ENCODE measurements at places on chromosomes 5 and 9.

DNA sequence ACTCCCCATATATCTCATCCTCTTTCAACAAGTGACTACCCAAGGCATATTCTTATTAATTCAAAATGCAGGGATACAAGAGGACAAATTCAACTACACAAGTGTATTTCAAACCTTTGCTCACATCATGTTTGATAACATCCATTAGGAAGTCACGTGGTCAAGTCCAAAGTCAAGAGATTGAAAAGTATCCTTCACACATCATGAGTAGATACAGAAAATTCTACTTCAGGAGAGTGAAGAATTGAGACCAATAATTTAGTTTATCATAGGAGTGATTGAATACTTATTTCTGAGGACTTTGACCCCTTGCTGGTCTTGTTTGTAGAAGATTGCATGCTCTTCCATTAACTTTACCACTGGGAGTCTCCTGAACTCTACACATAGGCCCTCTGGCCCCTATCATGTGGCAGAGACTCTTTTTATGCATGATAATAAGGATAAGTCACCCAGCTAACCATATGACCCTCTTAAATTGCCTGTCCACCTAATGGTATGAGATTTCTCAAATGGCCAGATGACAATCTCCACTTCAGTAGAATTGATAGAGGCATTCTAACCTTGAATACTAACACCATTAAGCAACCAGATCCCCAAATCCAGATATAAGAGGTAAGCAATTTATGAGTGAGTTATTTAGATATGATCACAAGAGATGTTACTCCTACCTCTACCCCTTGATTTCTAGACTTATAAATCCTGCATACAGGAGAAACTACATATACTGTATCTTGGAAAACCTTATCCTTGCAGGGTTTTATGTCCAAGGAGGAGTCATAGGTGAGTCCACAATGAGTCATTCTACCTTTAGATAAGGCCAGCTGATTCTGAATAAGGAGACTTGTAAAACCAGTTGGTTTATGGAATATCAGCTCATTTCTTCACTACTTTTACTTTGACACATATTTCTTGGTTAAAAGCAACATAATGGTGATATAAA, 26.6 kb upstream of the SLC46A2 start:
- DNase-seq, result no peak

- DNase-seq, result no peak
These were observed 8.6 kb downstream of the TMEM252 start for GRCh38 chr9:68532131-68532530.

GRCh38 chr9:8366161-8366926, 566.8 kb upstream of the DMAC1 start:
- no peak for DNase-seq

- no peak for DNase-seq
These were observed 21.9 kb upstream of the KCNMB1 start for GRCh38 chr5:170411100-170411499.

- no peak for DNase-seq
These were observed 121.3 kb downstream of the LHFPL2 start for GRCh38 chr5:78527054-78527859.

DNA sequence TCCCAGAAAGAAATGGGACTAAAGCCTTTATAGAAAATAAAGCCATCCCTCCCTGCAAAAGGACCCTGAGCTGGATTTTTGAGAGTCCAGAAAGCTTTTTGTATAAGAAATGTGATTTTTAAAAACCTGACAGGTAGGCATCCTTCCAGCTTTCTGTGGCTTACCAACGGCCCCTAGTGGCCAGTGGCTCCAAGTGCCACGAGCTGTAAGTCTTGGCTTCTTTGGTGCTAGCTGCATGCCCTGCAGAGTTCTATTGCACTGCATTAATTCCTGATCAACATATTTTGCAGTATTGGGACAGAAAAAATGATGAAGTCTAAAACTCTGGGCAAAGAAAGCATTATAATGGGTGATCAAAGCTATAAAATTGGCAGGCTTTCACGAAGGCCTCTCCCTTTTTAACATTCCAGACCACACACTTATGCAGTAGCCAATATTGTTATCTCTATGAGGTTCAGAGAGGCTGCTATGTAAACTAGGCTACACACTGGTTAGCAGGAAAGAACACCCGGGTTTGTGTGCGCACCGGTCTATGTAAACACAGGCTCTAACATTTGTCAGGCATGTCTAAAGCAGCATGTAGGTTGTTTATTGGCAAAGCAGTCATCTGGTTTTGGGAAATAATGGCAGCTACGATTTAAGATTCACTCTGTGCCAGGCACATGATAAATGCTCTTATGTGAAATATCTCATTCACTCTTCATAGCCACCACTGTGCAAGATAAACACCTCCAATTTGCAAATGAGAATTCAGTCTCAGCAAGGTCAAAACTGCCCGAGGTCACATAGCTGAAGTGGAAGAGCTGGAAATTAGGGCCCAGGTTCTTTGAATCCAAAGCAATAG, 55.2 kb downstream of the NMUR2 start:
- no peak for DNase-seq

DNA sequence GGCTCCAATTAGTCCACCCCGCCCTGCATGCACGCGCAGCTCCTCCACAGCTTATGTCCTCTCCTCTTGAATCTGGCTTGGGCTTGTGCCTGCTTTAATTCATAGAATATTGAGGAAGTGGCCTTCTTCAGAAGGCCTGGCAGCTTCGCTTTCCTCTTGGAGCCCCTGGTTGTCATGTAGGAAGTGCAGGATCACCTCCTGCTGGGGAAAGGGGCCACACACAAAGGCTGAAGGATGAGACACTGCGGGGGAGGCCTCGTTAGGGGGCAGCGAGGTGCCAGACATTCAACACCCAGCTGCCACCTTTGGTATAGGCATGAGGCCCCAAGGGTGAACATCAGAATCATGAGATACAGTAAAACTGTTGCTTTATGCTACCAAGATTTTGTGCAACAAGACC, 2.7 kb upstream of the CNOT6 start:
- DNase-seq, result no peak

- DNase-seq, result peak; percentile 17
These were observed 24.5 kb downstream of the C9orf152 start for GRCh38 chr9:110183208-110184145.

- no peak for DNase-seq
These were observed 1696.0 kb upstream of the WWC1 start for GRCh38 chr5:166595274-166595951.

- DNase-seq, result no peak
These were observed 6.8 kb upstream of the DIPK1B start for GRCh38 chr9:136705564-136705963.

DNA sequence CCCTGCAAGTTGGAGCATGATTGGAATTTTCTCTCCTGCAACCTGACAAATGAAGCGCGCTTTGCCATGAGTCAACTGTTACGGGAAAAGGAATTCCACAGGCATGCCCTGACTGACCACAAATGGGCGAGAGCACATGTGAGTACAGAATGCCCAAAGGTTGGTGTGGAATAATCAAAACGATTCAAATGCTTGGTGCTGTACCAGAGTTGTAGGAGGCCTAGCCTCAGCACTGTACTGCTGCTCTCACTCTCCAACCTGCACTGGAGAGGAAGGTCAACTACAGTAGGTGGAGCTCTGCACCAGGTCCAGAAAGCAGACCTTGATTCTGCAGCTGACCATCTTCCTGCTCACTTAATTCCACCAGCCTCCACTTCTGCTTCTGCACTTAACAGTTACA, 406.9 kb upstream of the ACTBL2 start:
- no peak for DNase-seq

DNA sequence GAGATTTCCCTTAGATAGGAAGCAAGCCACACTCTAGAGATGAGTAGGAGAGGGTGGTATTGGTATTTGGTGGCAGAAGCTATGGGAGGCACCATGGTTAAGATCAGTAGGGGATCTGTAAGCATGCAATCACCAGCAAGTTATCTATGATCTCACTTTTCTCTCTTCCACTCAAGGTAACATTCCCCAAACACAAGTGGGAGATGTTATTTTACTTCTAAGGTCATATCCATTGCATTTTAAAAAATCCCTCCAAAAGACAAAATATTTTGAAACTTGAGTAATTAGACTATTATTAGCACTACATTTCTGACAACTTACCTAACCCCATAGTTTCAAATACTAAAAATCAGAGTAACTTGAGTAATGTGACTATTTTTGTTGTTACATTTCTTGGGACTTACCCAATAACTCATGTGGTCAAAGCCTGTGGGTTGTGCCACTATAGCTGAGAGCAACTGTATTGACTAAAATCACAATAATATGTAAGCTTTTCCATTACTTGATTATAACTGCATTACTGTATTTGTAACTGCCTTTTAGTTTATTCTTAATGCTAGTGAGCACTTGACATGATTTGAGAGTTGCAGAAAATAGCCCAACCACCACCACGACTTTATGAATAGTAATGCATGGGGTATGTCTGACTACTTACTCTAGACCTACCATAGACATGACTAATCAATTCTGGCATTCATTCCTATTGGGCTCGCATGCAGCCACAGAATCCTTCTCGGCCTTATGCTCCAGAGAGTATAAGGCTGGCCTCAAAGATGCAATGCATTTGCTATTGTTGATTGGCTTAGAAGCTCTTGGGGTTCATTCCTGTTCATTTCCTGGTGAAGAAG, 264.7 kb downstream of the TRIM32 start:
- no peak for DNase-seq

GRCh38 chr5:76468635-76469425, 65.7 kb downstream of the IQGAP2 start:
- no peak for DNase-seq

All from activated T-cell treated with anti-CD3 and anti-CD28 coated beads for 1 hour (primary cell).